Activated CD4-positive, alpha-beta T cell treated with anti-CD3 and anti-CD28 coated beads, Interleukin-2, amount 50 U/mL, for 24 hours (primary cell): ENCODE measurements at places on chromosomes 5 and 9.

- DNase-seq = no peak
Measured at GRCh38 chr5:38723426-38723825, 122.4 kb upstream of the OSMR start.

- DNase-seq = no peak
Measured at GRCh38 chr5:119427060-119427459, 25.2 kb upstream of the HSD17B4 start.

DNA sequence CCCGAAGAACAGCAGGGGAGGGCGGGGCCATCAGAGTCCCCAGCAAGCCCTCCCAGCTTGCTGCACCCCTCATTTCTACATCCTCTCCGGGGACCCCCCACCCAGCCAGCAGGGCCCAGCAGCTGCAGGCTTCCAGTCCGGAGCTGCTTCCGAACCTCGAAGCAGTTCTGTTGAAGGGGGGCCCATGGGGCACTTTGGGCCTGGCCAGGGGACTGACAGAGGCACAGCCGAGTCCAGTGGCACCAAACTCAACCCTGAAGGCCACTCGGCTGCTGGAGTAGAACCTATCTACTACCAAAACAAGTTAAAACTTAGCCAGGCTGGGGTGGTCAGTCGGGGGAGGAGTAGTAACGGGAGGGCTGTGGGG is 8.1 kb upstream of the CCDC187 start:
- DNase-seq = no peak

- no peak for DNase-seq
Measured at GRCh38 chr9:93217706-93218105, 33.8 kb downstream of the WNK2 start.

GRCh38 chr5:108251350-108251749 is 130.5 kb downstream of the FBXL17 start:
- no peak for DNase-seq

GRCh38 chr5:68459093-68459809 is 243.7 kb downstream of the PIK3R1 start:
- no peak for DNase-seq

DNA sequence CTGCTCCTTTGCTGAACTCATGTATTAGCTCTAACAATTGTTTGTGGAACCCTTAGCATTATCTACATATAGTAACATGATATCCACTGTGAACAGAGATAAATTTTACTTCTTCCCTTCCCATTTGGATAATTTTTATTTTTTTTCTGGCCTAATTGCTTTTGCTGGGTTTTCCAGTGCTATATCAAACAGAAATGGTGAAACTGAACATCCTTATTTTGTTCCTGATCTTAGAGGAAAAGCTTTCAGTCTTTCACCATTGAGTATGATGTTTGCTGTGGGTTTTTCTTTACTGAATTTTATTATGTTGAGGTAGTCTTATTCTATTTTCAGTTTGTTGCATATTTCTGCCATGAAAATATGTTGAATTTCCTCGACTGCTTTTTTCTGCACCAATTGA is 44.8 kb upstream of the STARD4 start:
- DNase-seq = no peak

GRCh38 chr5:123671042-123671441 is 159.1 kb downstream of the CSNK1G3 start:
- no peak for DNase-seq

DNA sequence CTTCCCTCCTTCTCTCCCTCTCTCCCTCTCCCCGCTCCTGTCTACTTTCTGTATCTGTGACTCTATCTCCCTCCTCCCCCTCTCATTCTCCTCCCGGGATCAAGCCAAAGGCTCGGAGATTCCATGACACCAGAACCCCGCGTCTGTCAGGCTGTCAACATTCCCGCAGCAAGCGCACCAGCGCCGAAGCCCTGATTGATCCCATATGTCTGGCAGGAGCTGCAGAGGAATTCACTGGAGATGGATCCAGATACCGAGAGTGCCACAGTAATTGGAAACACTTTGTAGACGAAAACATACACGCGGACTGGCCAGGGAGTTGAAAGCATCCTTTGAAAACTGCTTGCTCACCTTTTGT is 300 bp upstream of the SVEP1 start:
- no peak for DNase-seq

GRCh38 chr5:149313151-149313841 is 32.0 kb upstream of the GRPEL2 start:
- no peak for DNase-seq

GRCh38 chr9:18778846-18779245 is 254.2 kb downstream of the SAXO1 start:
- DNase-seq = no peak
